ENCODE measurements at places on chromosomes 2 and 18.

DNA sequence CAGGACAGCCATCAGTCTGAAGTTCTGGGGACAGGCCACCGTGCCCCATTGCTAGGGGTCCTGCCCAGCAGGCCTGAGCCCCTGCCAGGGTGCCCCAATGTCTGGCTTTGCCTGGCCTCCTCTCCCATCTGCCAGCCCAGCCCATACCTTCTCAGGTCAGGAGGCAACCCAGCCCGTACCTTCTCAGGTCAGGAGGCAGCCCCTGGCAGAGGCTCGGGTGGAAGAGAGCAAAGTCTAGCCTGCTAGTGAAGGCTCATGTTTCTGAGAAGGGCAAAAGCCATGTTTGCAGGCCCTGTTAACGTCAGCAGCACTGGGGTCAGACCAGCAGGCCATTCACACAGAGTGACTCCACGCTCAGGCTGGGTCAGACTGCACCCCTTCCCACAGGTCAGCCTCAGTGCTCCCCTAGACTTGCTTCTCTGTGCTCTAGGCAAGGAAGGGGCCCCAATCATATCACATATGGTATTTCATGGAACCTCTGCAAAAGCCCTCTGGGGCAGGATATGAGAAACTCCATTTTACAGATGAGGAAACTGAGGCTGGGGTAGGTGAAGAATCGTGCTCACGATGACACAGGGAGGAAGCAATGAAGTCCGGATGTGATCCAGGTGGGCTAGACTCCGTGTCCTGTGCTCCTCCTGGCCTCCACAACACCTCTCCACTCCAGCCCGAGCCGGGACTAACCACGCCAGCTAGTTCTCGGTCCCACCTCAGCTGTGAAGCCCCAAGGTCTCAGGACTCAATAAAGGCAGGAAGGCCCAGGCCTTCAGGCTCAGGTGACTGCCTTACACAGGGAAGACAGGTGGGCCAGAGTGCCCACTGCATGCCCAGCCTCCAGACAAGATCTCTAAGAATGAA, 9.5 kb downstream of the SDC1 start:
- DNase-seq, result no peak

DNA sequence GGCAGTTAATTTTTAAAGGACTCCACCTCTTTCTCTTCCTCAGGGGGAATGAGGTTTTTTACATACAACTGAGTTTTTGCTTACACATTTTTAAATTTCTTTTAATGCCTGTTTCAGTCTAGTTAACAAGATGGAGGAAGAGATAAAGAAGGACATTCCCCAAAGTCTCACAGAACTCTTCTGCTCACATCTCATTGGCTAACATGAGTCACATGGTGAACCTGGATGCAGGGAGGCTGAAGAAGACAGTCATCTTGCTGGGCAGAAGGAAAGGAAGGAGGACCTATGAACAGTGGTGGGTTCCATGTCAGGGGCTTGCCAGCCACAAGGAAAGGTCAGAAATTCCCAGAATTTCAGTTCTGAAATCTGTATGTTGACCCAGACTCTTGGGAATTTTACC, 10.4 kb upstream of the ST8SIA5 start:
- DNase-seq, result no peak

DNA sequence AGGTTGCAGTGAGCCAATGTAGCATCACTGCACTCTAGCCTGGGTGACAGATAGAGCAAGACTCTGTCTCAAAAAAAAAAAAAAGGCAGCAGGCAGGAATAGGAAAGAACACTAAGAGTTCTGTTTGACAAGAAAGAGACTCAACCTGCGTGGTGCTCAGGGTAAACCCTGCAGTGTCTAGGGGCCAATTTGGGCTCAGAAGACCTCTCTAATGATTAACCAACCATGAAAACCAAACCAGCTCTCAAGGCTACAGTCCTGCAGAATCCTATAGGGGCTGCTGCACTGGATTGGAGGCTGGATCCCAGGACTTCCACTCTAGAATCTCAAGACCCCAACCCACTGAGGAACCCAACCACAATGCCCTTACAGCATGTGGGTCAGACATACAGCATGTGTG, 2.4 kb downstream of the TRABD2A start:
- DNase-seq, result no peak

DNA sequence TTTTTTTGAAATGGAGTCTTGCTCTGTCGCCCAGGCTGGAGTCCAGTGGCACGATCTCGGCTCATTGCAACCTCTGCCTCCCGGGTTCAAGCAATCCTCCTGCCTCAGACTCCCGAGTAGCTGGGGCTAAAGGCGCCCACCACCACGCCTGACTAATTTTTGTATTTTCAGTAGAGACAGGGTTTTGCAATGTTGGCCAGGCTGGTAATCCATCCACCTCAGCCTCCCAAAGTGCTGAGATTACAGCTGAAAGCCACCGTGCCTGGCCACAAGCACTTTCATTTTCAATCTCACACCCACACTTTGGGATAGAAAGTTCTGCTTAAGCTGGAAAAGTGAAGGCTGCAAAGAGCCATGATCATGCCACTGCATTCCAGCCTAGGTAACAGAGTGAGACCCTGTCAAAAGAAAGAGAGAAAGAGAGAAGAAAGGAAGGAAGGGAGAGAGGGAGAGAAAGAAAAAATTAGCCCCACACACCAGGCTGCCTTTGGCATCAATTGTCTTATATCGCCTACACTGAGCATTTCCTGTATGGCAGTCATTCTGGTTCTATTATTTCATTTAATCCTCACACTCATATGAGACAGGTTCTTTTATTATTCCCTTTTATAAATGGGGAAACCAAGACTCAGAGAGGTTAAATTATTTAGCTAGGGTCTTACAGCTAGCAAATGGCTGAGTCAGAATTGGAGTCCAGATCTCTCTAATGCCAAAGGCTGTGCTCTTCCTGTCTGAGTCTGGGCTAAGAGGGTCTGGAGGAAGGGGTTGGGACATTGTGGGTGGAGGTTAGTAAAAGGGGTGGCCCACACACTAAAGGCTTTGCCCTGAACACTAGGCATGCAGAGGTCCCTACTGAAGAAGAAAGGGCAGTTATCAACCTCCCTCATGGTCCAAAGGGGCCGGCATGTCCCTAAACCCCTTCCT, 37.9 kb upstream of the PKDCC start:
- DNase-seq, result no peak

GRCh38 chr2:31170071-31170698, 31.9 kb upstream of the GALNT14 start:
- peak; percentile 1 for DNase-seq

GRCh38 chr18:51907687-51908597, 432.1 kb upstream of the DCC start:
- DNase-seq, result no peak

GRCh38 chr18:40163254-40163653, 1791.8 kb upstream of the PIK3C3 start:
- DNase-seq, result no peak

DNA sequence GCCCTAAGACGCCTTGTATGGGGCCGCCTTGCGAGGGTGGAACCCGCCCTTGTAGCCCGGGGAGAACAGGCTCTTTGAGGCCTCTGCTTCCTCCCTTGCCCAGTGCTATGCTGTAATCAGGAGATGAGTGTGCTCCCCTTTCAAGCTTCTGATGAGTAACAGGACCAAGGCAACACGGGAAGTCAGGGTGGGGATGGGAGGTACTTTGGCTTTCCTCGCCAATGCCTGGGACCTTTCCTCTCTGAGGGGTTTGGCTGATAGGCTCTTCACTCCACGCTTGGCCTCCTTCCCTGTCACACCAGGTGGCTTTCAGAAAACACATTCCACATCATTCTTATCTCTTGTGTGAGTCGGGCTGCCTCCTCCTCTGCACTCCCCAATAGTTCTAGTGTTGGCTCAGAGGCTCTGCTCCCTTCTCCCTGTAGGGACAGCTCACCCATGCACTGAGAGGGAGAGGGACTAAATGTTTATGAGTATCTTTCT, 223.7 kb upstream of the TRIB2 start:
- no peak for DNase-seq

DNA sequence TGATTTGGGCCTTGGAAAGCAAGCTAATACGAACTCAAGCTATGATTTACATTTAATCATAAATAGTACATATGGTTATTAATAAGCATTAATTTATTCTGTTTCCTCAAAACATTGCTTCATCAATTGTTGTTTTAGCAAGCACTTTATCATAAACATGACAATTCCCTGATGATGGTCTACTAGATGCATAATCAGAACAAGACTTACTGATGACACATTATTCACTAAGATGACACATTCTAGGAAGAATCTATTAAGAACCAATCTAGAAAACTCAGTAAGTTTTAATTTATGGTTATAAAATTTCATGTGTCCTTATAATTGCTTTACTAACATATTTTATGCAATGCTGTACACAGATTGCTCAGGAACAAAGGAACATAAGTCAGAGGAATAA, 815.2 kb downstream of the ERBB4 start:
- no peak for DNase-seq

GRCh38 chr18:28735731-28736130, 558.8 kb upstream of the CDH2 start:
- DNase-seq, result no peak

- DNase-seq, result peak; percentile 4
Observed at GRCh38 chr2:179981085-179981484, 26.0 kb downstream of the CWC22 start.

- no peak for DNase-seq
Observed at GRCh38 chr2:222526480-222527277, 102.3 kb downstream of the SGPP2 start.

- no peak for DNase-seq
Observed at GRCh38 chr2:26900831-26901321, 52.9 kb downstream of the DPYSL5 start.

- DNase-seq, result no peak
Observed at GRCh38 chr2:43083710-43084698, 142.4 kb downstream of the ZFP36L2 start.

DNA sequence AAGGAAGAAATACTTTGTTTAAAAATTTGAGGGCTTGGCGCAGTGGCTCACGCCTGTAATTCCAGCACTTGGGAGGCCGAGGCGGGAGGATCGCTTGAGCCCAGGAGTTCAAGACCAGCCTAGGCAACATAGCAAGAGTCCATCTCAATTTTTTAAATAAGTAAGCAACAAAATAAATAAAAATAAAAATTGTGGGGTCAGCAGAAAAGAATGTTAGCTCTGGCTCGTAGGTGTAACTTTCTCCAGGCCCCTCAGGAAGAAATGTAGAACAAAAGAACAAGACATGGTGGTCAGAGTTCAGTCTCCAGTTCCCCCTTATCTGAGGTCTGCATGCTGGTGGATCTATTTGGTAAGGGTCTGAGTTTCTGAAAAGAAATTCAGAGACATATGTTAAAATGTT, 20.4 kb upstream of the PDCL3 start:
- no peak for DNase-seq

DNA sequence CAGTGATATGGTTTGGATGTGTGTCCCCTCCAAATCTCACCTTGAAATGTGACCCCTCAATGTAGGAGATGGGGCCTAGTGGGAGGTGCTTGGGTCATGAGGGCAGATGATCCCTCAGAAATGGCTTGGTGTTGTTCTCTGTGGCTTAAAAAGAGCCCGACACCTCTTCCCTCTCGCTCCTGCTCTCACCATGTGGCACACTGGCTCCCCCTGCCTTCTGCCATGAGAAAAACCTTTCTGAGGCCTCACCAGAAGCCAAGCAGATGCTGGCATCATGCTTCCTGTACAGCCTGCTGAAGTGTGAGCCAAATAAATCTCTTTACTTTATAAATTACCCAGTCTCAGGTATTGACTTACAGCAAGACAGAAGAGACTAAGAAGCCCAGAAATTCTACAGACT, 357.1 kb downstream of the NRXN1 start:
- DNase-seq, result no peak

DNA sequence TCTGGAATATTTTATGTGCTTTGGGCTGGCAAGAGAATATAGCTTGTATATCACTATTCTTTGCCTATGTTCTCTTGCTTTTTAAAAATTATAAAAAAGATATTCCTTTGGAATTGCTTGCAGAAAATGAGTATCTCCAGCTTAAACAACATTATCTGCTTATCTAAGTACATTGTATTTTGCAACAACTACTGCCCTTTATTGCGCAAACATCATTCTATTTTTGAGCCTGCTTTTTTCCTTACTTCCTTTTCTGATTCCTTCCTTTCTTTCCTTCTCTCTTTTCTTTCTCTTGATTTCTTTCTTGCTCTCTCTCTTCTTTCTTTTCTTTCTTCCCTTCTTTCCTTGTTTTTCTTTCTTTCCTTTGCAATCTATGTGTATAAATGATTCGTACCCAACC, 74.0 kb downstream of the UNC80 start:
- no peak for DNase-seq

DNA sequence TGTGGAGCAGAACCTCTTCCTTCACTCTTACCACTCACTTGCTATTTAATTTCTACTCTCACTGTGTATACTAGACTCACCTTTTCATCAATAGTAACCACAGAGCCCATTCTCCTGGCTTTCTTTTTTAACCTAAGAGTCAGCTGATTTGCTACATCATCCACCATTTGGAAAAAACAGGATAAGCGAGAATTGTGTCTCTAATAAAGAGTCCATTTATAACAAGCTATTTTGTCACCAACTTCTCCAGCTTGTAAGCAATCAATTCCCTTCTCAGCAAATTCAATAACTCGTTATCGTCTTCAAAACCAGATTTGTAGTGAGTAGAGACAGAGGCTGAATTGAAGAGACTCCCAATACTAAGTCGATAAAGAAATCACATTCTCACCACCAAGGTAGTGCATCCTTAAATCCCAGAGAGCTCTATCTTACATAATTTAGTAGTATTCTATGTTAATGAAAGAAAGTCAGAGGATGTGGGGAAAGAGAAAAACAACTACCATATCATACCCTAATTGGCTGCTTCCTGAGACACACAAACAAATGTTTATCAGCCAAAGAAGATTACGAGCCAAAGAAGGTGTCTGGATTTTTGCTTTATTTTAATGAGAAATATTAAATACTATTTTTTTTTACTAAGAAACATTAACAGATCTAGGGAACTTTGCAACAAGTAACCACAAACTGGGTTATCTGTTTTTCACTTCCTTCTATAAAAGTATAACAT, 52.5 kb upstream of the SPTBN1 start:
- no peak for DNase-seq

- no peak for DNase-seq
Observed at GRCh38 chr2:69517410-69517809, 80.2 kb upstream of the NFU1 start.

DNA sequence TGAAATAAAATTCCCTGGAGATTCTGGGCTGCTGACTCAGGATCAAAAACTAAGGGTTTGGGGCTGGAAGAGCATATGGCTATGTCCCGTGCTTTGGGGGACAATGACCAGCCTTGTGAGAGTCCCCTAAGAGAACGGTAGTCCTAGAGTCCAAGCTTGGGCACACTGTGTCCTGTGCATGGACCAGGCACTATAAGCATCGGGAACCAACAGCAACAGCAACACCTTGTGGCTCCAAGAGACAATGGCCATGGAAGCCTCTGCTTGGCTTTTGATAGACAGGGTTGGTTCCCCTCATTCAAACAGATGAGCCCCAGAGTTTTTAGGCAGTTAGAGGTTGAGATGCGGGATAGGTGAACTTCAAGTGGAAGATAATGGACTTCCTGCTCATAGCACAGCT, 294.4 kb upstream of the CHAC2 start:
- no peak for DNase-seq

GRCh38 chr2:191618046-191618780, 59.7 kb upstream of the NABP1 start:
- DNase-seq, result no peak

- DNase-seq, result no peak
Observed at GRCh38 chr2:181655519-181655918, 1.4 kb downstream of the CERKL start.
